ENCODE measurements at places on chromosomes 5 and 9. TPM values are rescaled to one million over a fixed set of nuclear protein-coding genes. Genes with fewer than 3 reads are reported as not detected.

- no peaks in the 10 kb centered on the region for H3K4me1 ChIP-seq
- H3K4me3 ChIP-seq: no peak overlapping the region
- no peaks in the 10 kb centered on the region for H3K27me3 ChIP-seq
Measured at GRCh38 chr9:3285365-3286161, 240.2 kb downstream of the RFX3 start.

The GALT gene
- total RNA-seq: 27.2 TPM

GRCh38 chr5:121919046-121919445, 42.7 kb upstream of the SRFBP1 start:
- H3K27me3 ChIP-seq: no peaks in the 10 kb centered on the region
- no peak overlapping the region for H3K27ac ChIP-seq
- H3K4me1 ChIP-seq: no peaks in the 10 kb centered on the region
- no peak overlapping the region for H3K4me3 ChIP-seq

The TRIP13 gene
- 2.1 TPM for total RNA-seq

The AK8 gene
- total RNA-seq: 0.26 TPM

All from fibroblast of lung (primary cell).